Immature natural killer cell (primary cell): ENCODE measurements at places on chromosomes 6 and 20.

GRCh38 chr20:32315399-32315798, 37.9 kb downstream of the KIF3B start:
- H3K27me3 ChIP-seq: no peaks in the 10 kb centered on the region
- H3K27ac ChIP-seq: no peak overlapping the region
- no peak for DNase-seq

GRCh38 chr6:130494729-130495128, 128.9 kb downstream of the TMEM200A start:
- no peaks in the 10 kb centered on the region for H3K36me3 ChIP-seq
- no peak overlapping the region for H3K4me3 ChIP-seq
- no peaks in the 10 kb centered on the region for H3K4me1 ChIP-seq
- no peaks in the 10 kb centered on the region for H3K27me3 ChIP-seq

DNA sequence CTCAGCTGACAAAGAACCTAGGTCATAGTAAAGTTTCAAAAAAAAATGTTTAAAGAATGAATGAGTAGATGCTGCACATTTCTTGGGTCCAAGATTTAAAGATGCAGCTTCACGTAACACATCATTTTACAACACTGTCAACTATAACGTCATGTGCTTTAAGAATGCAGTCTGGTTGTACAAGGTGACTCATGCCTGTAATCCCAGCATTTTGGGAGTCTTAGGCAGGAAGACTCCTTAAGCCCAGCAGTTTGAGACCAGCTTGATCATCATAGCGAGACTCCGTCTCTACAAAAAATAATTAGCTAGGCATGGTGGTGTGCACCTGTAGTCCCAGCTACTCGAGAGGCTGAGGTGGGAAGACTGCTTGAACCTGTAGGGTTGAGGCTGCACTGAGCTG, 21.9 kb downstream of the SLC17A5 start:
- H3K4me1 ChIP-seq: no peaks in the 10 kb centered on the region
- H3K27me3 ChIP-seq: no peaks in the 10 kb centered on the region
- peaks cover 15% of the 10 kb centered on the region for H3K36me3 ChIP-seq
- H3K27ac ChIP-seq: no peak overlapping the region

DNA sequence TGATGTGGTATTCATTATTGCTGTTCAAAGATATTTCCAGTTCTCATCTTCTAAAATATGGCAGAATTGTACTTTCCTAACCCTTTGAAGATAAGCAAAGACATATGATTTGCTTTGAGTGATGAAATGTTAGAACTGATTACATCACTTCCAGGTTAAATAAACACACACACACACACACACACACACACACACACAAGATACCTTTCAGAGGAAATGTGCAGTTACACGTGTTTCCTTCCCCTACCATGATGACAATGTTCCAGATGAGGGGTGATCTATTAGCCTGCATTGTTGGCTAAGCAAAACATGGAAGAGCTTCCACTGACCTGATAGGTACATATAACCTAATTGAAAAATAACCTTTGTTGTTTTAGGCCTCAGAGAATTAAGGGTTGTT, 11.7 kb upstream of the FRK start:
- no peak for DNase-seq
- H3K4me1 ChIP-seq: no peaks in the 10 kb centered on the region
- no peak overlapping the region for H3K4me3 ChIP-seq
- H3K27me3 ChIP-seq: no peaks in the 10 kb centered on the region
- H3K36me3 ChIP-seq: no peaks in the 10 kb centered on the region
- H3K27ac ChIP-seq: no peak overlapping the region

GRCh38 chr6:121800047-121800446, 364.6 kb downstream of the GJA1 start:
- no peaks in the 10 kb centered on the region for H3K36me3 ChIP-seq
- H3K4me1 ChIP-seq: no peaks in the 10 kb centered on the region
- H3K4me3 ChIP-seq: no peak overlapping the region
- H3K27me3 ChIP-seq: no peaks in the 10 kb centered on the region
- DNase-seq: no peak
- H3K27ac ChIP-seq: no peak overlapping the region

- H3K4me1 ChIP-seq: peaks cover 76% of the 10 kb centered on the region
- DNase-seq: no peak
- peaks cover 5% of the 10 kb centered on the region for H3K36me3 ChIP-seq
- peaks cover 4% of the 10 kb centered on the region for H3K27me3 ChIP-seq
- peak overlapping the region; percentile 98 for H3K27ac ChIP-seq
- no peak overlapping the region for H3K4me3 ChIP-seq
These were observed 3.6 kb downstream of the SERINC3 start for GRCh38 chr20:44518248-44518647.

DNA sequence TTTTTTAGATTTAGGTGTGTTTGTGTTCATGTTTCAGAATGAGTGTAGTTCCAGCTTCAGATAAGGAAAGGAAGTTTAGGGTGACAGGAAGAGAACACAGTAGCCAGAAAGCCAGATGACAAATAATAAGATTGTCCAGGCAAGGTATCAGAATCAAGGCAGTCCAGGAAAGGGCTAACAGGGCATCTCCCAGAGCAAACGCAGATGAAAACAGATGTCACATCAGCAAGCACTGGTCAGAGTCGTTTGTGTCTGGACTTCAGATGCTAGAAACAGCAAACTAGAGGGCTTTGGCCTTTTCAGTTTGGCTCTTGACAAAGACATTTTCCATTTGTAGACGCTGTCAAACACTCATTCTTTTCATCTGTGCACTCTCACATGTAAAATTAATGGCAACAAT, 65.5 kb downstream of the VIP start:
- H3K27me3 ChIP-seq: peaks cover 2% of the 10 kb centered on the region
- no peak overlapping the region for H3K27ac ChIP-seq
- no peak for DNase-seq
- H3K36me3 ChIP-seq: no peaks in the 10 kb centered on the region
- H3K4me3 ChIP-seq: no peak overlapping the region

DNA sequence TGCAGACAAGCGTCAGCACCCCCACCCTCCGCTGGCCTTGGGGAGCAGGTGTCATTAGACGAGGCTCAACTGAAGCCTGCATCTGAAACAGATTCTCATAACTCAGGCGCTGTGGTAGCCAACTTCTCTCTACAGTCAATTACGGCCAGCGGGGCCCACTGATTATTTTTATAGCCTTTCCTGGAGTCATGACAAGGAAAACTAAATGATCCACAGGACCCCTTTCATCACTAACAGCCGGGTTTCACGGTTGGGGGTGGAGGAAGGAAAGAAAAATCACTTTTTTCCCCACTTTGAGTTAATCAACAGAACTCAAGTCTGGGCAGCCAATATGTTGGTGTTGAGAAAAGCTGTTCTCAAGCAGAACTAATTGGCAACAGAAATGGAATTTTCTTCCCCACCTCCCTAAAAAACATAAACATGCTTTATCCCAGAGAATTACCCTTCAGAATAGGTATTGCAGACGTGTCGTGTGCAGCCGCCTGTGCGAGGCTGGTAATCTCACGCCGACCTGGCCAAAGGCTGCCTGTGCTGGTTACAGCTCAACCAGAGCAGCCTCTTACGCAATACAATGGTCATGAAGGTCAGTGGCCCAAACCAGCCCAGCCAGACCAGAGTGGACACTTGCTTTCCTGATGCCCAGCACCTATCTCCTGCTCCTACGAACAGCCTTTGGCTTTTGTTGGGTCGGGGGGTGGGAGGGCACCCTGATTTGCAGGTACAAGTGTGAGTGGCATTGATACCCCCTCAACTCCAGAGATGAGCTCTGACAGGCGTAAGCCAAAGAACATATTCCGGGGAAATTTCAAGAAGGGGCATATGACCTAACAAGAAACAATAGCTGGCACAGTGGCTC, 11.0 kb downstream of the RIPOR3 start:
- H3K27ac ChIP-seq: no peak overlapping the region
- H3K4me3 ChIP-seq: no peak overlapping the region
- no peaks in the 10 kb centered on the region for H3K36me3 ChIP-seq
- no peaks in the 10 kb centered on the region for H3K4me1 ChIP-seq
- no peak for DNase-seq

DNA sequence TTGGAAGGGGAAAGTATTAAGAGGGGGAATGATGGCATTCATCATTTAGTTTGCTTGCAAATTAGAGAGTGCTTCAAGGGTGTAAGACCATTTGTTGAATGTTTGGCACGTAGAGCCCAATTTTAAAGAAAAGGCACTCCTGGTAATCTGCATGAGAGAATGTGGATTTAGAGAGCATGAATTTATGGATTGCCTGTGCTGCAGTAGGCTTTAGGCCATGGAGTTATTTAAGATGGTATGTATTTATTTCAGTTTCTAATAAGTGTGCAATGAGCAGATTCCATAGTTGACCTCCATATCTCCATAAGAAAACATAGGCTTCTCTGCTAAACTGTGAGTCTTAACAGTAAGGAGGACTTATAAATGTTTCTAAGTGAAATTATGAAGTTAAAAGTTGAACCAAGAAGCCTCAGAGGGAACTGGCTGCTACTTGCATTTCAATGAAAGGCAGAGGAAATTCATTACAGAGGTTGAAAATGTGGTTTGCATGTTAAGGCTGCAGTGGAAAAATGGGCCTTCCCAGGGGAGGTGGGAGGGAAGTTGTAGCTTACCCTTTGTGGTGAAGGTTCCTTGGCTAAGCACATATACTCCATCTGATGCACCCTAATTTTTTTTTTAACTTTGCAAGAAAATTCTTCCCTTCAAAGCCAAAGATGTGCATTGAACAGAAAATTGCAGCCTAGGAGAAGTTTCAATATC, 134.2 kb downstream of the CARMIL1 start:
- peak overlapping the region; percentile 43 for H3K27ac ChIP-seq
- H3K27me3 ChIP-seq: no peaks in the 10 kb centered on the region

DNA sequence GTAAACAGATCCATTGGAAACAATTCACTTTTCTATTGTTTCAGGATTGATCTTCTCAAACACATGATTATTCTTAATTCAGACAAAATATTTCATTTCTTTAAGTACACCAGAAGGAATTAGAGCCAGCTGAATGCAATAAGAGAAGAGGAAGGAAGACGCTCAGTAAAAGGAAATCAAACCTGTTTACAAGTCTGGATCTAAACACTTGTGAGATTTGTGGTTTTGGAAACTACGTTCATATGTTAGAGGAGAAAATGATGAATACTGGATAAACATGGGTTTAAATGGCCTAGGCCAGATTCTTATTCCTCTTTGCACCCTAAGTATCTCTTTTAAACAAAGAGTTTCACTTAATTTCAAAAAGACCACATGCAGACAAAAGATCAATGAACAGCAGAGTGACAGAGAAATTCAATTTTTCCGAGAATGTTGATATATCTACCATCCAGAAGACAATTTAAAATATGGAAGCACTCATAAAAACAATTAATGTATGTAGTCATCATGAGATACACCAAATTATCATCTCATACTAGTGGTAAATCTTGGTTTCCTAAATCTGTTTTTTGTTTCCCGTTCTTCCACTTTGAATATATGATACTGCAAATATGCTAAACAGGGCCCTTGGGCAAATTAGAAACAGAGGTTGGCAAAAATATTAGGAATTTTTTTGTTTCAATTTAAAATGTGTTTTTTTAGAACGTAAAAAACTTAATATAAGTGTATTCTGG, 703.5 kb upstream of the CITED2 start:
- no peak overlapping the region for H3K27ac ChIP-seq
- no peaks in the 10 kb centered on the region for H3K36me3 ChIP-seq
- H3K27me3 ChIP-seq: no peaks in the 10 kb centered on the region
- H3K4me3 ChIP-seq: no peak overlapping the region
- no peak for DNase-seq

DNA sequence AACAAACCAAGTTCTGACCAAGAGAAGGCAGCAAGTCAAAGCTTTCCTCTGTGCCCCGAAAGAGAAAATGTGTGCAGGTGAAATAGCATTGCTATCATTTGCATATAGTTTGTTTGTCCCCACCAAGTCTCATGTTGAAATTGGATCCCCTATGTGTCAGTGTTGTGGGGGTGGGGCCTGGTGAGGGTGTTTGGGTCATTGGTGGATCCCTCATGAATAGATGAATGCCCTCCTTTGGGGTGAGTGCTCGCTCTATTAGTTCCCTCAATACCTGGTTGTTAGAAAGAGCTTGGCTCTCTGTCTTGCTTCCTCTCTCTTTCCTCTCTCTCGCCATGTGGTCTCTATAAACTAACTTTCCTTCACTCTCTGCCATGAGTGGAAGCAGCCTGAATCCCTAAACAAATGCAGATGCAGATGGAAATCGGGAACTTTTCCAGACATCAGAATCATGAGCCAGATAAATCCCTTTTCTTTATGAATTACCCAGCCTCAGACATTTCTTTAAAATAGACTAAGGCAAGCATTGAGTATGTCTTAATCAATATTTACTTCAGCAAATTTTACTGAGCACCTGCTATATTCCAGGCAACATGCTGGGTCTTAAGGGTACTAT, 43.8 kb upstream of the SYNDIG1 start:
- no peaks in the 10 kb centered on the region for H3K4me1 ChIP-seq
- H3K27me3 ChIP-seq: peaks cover 2% of the 10 kb centered on the region
- no peak overlapping the region for H3K4me3 ChIP-seq
- no peaks in the 10 kb centered on the region for H3K36me3 ChIP-seq
- DNase-seq: no peak
- H3K27ac ChIP-seq: no peak overlapping the region

GRCh38 chr6:120354452-120355098, 979.7 kb downstream of the TBC1D32 start:
- H3K4me3 ChIP-seq: no peak overlapping the region
- no peak for DNase-seq
- no peaks in the 10 kb centered on the region for H3K4me1 ChIP-seq

GRCh38 chr6:100613656-100614055, 148.9 kb upstream of the SIM1 start:
- peaks cover 21% of the 10 kb centered on the region for H3K36me3 ChIP-seq
- no peaks in the 10 kb centered on the region for H3K4me1 ChIP-seq
- H3K27ac ChIP-seq: no peak overlapping the region

- H3K4me1 ChIP-seq: no peaks in the 10 kb centered on the region
- H3K4me3 ChIP-seq: no peak overlapping the region
- H3K27me3 ChIP-seq: peaks cover 3% of the 10 kb centered on the region
These were observed 109.8 kb downstream of the CRYBG1 start for GRCh38 chr6:106470316-106470715.

DNA sequence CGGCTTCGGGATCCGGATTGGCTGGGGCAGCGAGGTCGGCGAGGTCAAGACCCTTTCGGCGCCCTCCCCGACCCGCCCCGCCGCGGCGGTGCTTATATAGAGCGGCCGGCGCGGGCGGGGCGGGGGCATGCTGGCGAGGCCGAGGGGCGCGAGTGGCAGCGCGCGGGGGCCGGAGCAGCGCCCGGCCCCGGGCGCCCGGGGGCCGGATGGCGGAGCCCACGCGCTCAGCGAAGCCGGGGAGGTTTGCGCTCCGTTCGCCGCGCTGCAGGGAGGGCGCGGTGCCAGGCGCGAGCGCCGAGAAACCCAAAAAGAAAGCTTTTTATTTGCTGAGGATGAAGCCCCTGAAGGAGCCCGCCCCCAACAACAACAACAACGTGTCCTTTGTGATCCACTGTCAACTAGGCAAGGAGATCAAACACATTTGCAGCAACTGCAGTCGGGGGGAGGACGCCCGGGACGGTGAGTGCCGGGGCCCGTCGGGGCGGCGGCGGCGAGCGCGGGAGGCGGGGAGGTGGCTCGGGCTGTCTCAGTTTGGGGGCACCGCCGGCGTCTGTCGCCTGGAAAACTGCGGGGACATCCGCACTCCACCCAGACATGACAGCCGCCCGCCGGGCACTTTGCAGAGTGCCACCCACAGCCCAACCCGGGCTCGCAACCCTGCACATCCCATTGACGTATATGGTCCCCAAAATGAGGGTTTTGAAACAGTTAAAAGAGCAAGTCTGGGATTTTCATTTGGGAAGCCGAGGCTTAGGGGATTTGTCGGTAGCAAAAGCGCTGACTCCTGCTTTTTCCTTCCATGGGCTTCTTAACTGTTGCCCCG, 297.3 kb downstream of the PHACTR1 start:
- H3K4me3 ChIP-seq: peak overlapping the region; percentile 75
- H3K36me3 ChIP-seq: no peaks in the 10 kb centered on the region
